Nephron progenitor cell (in vitro differentiated cells): ENCODE measurements at places on chromosomes 2 and 18.
A peak's percentile ranks its signal among the peaks of the same experiment; 100 is the strongest.

GRCh38 chr18:14767474-14767873, 19.5 kb downstream of the ANKRD30B start:
- no peak for DNase-seq

GRCh38 chr2:209578394-209579001, 154.7 kb downstream of the MAP2 start:
- no peak for DNase-seq

GRCh38 chr2:70630761-70631160, 77.1 kb upstream of the TGFA start:
- DNase-seq, result no peak

DNA sequence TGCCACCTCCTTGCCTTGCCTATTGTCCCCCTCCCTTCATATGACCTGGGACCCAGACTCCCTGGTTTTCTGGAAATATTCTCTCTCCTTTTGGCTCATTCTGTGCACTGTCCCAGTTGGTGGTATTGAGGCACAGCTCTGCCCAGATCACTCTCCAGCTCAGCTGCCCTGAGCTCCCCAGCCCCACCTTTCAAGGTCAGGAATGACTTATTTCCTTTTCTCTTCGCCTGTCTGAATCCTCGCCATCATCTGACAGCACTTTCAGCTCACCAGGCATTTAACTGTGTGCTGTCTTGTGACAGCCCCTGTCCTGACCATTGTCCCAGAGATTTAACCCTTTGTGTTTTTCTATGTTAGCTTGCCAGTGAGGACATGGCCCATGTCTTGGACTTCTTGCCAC, 133.0 kb downstream of the MSH2 start:
- no peak for DNase-seq

DNA sequence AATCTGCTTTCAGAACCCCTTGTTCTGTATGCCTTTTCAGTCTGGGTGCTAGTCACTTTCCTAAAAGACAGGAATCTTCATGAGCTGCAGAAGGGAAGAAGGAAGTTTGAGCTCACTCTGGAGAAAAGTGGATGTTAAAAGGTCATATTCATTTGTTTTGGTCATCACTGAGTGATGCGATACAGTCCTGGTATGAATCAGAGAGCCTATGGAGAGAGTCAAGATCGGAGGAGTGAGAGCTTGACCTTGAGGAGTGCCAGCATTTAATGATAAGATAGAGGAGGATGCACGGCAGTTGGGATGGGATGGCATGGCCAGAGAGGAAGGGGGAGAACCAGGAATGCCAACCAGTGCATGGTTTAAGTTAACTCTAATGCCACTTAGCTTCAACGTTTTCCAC, 19.6 kb downstream of the USP39 start:
- no peak for DNase-seq

- no peak for DNase-seq
Measured at GRCh38 chr2:54073796-54074195, 41.6 kb upstream of the ACYP2 start.

DNA sequence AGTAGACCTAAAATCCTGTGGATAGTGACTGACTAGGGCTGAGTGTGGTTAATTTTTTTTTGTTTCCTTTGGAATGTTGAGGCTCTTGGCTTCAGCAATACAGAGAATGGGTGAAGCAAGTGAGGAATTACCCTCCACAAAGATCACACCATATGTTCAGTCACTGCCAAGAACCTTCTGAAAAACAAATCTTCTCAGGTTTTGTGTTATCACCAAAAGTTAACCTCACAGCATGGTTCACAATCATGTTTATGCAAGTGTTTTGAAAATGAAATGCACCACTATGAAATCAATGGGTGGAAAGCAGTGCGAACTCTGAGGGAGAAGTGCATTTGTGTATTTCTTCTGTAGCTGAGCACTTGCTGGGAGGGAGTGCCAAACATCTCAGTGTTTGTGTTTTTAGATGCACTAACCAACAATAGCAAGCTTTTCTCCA, 44.4 kb downstream of the SPATS2L start:
- no peak for DNase-seq

GRCh38 chr18:61308795-61309393, 24.3 kb upstream of the CDH20 start:
- DNase-seq, result no peak

DNA sequence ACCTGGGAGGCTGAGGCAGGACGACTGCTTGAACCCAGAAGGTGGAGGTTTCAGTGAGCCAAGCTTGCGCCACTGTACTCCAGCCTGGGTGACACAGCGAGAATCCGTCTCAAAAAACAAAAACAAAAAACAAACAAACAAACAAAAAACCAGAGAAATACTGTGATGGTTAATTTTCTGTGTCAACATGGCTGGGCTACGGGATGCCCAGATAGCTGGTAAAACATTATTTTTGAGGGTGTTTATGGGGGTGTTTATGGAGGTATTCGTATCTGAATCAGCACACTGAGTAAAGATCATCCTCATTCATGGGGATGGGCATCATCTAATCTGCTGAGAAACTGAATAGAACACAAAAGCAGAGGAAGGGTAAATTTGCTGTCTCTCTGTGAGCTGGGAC, 40.8 kb upstream of the COX7A2L start:
- DNase-seq, result no peak

DNA sequence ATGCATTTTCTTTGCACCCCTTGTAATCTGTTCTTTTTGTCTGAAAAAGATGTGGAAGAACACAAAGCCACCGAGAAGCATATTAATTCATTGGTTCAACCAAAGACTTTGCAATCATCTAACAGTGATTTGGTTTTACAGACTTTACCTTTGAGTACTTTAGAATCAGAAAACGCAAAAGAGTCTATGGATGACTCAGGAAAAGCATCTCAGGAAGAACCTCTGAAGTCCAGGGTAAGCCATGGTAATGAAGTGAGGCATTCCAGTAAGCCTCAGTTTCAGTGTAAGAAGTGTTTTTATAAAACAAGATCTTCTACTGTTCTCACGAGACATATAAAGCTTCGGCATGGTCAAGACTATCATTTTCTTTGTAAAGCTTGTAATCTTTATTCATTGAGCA, 35.2 kb downstream of the ZNF407 start:
- no peak for DNase-seq

DNA sequence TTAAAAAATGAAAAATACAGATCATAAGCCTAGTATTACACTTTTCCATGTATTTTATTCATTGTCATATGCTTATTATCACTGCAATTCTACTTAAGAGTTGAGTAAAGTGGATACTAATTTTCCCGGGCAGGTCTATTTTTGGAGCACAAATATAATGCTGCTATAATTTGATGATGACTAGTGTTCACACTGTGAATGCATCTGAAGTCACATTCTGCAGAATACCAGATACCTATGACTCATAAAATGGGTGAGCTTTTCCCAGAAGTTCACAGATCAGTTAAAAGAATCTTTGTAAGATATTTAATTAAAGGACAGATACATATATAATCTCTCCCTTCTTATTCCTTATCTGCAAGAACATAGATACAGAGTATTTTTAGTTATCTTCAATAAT, 79.8 kb upstream of the MC4R start:
- no peak for DNase-seq

GRCh38 chr2:198098918-198099317, 294.5 kb downstream of the PLCL1 start:
- peak; percentile 3 for DNase-seq

DNA sequence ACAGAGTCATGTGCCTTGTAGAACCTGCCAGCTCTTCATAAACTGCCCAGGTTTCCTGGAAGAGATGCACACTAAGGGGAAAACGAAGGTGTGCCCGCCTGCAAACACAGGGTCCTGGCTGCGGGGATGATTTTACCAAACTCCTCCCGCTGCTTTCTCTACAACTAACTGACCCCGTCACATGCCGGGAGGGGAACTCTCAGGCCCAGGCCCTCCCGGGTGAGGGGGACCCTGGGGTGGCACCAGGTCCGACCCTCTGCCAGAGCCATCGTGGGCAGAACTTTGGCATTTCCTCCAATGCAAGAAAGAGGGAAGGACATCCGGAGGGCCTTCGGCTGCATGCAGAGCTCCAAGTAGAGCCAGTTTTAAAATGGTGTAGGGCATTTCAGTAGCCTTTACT, 28.6 kb downstream of the CAPN13 start:
- no peak for DNase-seq

DNA sequence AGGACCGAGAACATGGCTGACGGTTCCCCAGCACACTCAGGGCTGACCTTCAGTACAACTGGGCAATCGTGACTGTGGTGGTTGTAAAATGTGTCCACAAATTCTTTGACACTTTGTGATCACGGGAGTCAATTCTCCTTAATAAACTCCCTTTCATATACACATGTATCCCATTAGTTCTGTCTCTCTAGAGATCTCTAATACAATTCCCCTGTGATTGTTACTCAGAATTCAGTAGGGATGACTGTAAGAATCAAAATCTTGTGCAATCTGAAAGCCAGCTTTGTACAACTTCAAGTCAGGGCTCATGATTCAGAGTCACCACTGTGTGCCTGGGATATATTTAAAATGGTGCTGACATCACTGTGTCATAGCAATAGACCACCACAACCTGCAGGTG, 89.5 kb upstream of the LMAN1 start:
- DNase-seq, result no peak

DNA sequence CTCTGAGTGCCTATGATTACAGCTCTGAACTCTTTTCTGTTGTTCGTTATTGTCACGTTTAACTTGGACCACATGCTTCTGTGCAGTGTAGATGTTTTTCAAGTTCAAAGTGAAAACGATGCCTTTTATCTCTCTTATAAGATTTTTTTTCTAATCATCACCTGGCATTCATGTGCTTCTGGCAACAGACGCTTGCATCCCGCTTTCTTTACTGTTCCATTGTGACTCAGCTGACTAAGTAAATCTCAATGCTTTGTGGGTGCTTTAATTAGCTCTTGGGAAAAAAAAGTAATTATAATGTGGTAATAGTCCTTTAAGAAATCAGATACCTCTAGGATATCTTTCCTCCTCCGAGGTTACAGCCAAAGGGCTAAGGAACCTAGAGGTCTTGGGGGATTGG, 31.2 kb upstream of the RMP24 start:
- no peak for DNase-seq

DNA sequence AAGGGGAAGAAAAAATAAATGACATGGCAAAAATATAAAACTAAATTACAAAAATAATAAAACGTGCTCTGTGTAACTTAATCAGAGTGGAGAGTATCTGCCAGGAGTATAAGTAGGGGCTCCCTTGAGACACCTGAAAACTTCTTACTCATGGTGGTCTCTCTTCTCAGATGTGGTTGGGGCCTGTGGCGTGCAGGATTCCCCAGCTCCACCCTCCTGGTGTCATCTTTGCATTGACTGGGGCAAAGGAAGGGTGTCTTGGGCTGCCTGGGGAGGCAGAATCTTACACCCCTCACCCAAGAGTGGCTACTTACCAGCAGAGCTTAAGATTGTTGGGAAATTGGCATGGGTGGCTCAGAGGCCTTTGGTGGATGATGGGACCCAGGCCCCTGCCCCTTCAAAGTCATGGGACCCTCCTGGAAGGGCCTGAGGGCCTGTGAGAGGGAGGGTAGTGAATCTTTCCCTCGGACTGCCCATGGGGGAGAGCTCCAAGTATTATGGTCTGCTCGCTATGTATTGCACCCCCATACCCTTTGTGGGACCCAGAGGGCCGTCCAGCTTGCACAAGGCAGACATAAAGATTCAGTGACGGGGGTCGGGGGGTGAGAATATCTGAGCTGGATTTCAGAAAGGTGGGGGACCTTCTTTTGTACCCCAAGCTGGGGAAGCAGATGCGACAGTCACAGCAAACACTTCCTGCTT, 6.9 kb upstream of the TRAF3IP1 start:
- no peak for DNase-seq

- DNase-seq, result no peak
Measured at GRCh38 chr2:127027715-127028114, 79.2 kb downstream of the BIN1 start.

DNA sequence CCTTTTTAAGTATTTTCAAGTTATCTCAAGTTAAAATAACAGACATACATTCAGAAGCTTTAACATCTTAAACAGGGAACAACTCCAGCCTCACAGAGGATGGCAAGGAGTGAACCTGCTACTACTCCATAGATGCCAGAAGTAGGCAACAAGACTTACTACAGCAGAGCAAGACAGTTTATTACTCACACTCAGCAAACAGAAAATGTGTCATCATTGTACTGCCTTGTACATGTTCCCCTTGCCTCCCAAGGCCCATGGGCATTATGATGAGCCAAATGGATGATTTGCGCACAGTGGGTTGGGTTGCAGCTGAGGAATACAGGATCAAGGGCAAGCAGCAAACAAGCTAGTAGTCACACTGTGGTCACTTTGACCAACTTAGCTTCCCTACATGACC, 80.6 kb upstream of the VRK2 start:
- DNase-seq, result no peak

DNA sequence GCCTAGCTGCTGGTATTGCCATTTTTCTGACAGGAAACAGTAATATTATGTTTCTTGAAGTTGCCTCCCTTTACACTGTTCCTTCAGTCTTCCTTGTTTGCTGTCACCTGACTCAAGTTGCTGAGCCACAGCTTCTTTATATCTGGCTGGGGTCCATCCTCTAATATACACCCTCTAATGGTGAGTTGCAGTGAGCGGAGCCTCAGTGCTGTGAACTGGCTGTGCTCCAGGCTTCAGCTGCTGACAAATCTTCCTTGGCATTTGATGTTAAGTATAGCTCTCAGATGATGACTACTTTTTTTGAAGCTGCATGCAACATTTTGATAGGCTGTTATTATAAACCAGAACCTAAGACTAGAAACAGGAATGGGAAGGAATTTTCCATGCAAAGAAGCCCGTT, 366.7 kb downstream of the NUP35 start:
- no peak for DNase-seq

- DNase-seq, result no peak
Measured at GRCh38 chr2:155645791-155646190, 686.7 kb downstream of the NR4A2 start.

DNA sequence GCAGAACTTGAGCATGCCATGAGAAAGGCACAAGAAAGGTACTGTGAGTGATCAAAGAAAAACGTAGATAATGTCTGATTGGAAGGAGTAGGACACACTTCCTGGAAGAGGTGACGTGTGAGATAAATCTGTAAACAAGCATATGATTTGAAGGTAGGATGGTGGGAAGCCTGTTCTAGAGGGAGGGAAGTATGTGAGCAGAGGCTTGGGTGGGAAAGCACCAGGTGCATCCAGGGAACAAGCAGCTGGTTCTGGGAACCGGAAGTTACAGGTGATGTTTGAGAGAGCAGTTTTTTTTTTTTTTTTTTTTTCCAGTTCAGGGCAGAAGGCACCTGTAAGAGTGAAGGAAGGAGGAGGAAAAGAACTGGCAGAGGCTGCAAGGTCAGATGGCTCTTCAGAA, 116.6 kb upstream of the EFEMP1 start:
- DNase-seq, result no peak

- DNase-seq, result no peak
Measured at GRCh38 chr2:43648994-43649701, 12.1 kb downstream of the PLEKHH2 start.

GRCh38 chr2:47257946-47258348, 102.8 kb upstream of the STPG4 start:
- no peak for DNase-seq

DNA sequence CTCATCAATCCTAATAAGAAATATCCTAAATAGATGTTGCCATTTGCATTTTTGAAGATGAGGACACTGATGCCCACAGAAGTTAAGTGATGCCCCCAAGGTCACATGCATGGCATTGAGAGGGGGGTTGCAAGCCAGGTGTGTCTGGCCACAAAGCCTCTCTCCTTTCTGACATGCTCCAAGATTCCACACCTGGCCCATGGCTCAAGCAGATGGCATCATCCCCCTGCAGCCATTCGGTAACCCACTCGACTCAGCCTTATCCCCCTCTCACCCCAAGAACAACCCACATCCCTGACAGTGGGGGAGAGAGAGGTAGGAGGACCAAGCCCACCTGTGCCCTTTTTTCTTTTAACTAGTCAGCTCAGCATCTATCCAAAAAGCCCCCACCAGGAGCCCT, 16.5 kb upstream of the TEX51 start:
- DNase-seq, result no peak
